ENCODE measurements at places on chromosomes 7 and 10.
A peak's percentile ranks its signal among the peaks of the same experiment; 100 is the strongest.

DNA sequence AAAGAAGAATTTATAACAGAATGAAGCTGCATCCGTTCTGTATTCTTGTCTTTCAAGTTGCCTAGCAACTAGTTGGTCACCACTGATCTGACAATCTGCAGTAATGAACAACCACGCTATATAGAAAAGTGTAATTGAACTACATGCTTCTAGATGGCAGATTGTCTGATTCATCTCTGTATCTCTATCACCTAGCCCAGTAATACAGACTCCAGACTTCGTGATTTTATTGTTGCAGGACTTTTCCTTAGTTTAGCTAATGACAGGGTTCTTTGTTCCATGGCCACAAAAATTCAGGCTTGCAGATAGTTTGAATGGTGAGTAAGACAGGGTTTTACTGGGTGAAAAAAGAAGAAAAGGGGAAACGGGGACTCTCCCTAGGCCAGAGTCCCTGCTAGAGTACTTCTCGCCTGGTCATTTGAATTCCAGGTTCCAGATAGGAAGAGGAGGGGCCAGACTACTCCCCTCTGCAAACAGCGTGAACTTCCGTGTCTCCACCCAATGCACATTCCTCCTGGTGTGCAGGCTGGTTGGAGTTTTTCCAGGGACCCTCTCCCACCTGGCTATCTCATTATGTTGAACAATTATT is 45.9 kb downstream of the COL1A2 start:
- no peak for DNase-seq

- DNase-seq, result no peak
These were observed 983.7 kb downstream of the GATA3 start for GRCh38 chr10:9038146-9038714.

DNA sequence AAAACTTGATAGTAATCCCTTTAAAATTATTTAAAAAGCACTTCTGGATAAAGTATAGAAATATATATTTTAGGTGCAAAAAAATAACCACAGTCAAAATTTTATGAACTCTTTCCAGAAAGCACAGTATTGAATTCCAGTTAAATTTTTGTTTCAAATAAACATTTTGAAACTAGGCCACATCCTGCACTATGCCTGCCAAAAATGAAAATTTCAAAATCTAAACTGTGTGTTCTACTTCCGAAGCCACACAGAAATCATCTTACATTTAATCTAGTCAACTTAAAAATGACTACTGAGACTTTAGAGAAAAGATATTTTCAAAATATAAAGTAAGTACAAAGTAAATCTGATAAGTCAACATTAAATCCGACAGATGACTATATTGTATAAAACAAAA is 50.0 kb downstream of the MAGI2 start:
- DNase-seq, result no peak

- no peak for DNase-seq
These were observed 1.1 kb downstream of the DEPP1 start for GRCh38 chr10:44977287-44978212.

DNA sequence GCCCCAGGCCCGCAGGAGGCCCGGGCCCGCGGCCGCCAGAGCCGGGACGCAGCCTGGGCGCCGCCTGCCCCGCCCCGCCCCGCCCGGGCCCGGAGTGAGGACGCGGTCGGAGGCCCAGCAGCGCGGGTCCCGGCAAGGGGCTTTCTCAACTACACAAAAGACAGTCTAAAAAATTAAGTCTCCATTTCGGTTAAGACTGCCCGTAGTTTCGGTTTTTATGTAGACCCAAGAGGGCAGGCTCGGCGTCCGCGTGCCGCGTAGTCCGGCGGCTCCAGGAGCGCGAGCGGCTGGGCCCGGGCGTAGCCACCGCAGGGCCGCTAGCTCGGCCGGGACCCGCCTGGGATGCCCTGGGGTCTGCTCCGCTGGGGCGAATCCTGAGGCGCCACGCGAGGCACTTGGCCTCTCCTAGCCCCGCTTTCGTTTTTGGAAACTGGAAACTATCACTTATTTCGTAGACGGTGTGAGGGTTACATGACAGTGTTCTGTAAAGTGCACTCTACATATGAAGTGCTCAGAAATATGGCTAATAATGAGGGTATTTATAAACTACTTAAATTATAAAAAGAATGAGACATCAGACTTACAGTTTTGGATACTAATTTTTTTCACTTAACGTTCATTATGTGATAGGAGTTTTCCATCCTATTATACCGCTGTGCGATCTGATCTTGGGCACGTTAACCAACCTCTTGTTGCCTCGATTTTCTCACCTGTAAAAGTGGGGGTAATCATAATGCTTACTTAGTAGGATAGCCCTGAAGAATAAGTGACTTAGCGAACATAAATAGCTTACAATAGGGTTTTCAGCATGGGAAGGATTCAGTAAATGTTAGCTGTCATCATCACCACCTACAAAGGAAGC is 573 bp downstream of the BLVRA start:
- peak; percentile 25 for DNase-seq
